NCI-H69 (cell line): ENCODE measurements at places on chromosomes 16 and 17.

DNA sequence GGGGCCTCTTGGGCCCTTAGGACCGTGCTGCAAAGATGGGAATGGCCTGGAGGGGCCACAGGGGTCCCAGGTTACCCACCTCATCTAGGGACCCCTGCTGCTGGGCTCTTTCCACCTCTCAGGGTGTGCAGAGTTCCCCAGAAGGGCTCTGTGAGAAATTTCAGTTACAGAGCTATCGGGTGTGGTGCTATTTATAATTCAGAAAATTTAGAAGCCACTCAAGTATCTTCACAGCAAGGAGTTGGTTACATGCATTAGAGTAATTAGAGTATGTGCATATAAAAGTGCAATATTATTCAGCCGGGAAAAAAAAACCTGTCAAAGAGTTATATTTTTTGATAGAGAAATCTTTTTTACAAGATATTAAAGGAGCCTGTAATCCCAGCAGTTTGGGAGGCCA is 18.9 kb downstream of the C16orf90 start:
- no peak for DNase-seq

GRCh38 chr16:67677712-67678111 is 11.1 kb downstream of the C16orf86 start:
- no peak for DNase-seq

DNA sequence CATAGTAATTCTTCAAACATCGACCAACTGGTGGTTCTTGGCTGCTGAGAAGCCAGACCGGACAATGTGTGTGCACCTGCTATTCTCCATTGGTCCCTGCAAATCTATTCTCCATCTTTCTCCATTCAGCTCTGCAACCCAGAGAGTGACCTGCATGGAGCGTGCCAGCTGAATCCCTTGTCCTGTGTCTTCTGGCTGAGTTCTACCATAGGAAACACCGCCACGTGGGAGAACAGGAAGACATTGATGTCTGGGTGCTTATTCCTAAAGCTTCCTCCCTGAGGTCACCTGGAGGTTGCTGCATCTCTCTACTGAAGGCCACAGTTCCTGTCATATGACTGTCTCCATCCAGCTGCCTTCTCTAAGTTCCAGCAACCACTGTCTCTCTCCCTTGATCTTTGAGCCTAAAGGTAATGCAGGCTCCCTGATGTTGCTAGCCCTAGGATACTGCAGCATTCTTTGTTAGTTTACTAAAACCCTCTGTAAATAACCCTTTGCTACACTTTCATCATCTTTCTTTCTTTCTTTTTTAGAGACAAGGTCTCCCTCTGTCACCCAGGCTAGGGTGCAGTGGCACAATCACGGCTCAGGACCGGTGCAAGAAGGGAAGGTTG is 10.6 kb upstream of the SMG1 start:
- DNase-seq: no peak

DNA sequence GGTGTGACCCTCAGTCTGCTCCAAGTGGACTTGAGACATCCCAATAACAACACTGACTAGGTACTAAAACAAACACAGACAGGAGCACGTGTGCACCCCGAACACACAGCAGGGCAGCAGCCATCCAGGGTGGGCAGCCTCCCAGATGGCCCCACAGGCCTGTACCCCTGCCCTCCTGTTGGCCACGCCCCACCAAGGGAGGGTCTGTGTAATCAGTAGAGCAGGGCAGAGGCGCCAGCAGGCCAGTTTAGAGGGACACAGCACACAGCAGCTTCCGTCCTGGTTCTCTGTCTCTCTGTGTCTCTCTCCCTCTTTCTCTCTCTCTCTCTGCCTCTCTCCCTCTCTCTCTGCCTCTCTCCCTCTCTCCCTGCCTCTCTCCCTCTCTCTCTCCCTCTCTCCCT is 21.4 kb downstream of the ACTG1 start:
- DNase-seq: peak; percentile 53

GRCh38 chr16:16075488-16076422 is 126.3 kb downstream of the ABCC1 start:
- DNase-seq: no peak
